ENCODE measurements at places on chromosomes 4 and X.

DNA sequence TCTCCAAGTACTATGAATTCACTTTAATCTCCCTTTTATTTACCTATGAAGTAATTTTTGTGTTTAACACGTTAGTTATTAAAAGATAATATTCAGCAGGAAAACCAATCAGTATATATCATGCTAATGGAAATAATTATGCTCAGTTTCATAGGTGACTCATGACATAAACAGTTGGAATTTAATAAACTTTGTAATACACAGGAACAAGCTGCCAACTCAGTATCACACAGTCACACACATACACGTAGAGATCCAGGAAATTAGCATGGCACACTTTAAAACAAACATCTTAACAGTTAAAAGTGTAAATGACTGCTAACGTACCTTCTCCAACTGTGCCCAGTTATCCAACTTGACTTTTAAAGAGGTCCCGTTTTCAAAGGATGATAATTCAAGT, 2.3 kb downstream of the SPATA4 start:
- DNase-seq, result no peak

- no peak for DNase-seq
Measured at GRCh38 chr4:139732991-139733570, 67.5 kb downstream of the MGST2 start.

DNA sequence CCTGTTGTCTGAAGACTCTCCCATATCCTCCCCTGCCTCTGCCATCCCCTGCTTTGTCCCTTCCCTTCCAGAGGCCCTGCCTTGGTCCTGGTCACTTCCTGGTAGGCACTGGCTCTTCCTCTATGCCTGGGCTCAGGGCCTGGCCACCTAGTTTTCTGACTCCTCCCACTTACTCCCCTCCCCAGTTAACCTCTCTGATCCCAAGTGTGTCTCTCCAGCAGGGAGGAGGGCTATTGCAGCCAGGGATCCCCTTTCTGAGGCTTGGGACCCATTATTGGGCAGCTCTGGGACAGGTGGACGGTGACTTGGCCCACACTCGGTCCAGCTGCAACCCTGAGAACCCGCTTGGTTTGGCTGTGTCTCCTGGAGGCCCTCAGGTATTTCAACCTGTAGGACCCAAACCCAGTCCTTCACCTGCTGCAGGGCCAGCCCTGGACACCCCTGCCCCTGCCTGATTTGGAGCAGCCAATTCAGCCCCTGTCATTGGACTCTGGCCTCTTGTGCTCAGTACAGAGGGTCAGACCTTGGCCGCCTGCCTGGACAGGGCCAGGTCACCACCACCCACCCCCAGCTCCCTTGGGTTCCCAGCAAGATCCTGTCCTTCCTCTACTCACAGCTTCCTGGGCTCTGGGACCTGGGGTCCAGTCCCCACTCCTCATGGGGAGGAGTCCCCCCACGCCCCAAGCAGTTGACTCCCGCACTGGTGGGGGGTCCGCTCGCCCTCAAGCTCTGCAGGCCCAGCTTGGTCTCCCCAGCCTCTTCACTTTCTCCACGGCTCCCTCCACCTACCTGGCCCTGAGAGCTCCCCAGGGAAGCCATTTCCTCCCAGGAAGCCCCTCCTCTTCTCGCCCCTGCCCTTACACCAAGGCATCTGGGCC, 1.1 kb upstream of the SH3BP2 start:
- DNase-seq, result no peak

- DNase-seq, result no peak
Measured at GRCh38 chrX:107272431-107272921, 66.1 kb downstream of the DNAAF6 start.

- DNase-seq, result no peak
Measured at GRCh38 chrX:151153667-151154066, 22.7 kb upstream of the GPR50 start.

- DNase-seq, result no peak
Measured at GRCh38 chrX:17635231-17635630, 102.1 kb upstream of the SCML1 start.

GRCh38 chr4:2159931-2160330, 82.0 kb downstream of the HAUS3 start:
- no peak for DNase-seq

GRCh38 chr4:75907966-75908365, 5.7 kb upstream of the PPEF2 start:
- no peak for DNase-seq

DNA sequence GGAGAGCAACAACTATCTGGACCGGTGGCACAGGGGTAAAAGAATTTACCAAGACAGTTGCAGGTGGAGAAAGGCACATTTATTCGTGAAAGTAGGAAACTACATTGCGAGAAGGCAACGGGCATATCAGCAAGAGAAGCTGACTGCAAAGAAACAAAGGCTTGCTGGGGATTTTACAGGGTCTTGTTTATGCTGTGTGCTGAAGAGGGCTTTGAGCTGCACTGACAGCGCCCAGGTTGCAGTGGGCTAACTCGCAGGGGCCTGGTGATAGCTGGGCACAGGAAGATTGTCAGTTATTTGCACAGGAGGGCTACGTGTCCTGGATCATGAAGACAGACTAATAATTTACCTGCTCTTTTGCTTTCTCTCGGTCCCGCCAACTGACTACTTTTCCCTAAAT, 10.7 kb downstream of the TLR3 start:
- no peak for DNase-seq

DNA sequence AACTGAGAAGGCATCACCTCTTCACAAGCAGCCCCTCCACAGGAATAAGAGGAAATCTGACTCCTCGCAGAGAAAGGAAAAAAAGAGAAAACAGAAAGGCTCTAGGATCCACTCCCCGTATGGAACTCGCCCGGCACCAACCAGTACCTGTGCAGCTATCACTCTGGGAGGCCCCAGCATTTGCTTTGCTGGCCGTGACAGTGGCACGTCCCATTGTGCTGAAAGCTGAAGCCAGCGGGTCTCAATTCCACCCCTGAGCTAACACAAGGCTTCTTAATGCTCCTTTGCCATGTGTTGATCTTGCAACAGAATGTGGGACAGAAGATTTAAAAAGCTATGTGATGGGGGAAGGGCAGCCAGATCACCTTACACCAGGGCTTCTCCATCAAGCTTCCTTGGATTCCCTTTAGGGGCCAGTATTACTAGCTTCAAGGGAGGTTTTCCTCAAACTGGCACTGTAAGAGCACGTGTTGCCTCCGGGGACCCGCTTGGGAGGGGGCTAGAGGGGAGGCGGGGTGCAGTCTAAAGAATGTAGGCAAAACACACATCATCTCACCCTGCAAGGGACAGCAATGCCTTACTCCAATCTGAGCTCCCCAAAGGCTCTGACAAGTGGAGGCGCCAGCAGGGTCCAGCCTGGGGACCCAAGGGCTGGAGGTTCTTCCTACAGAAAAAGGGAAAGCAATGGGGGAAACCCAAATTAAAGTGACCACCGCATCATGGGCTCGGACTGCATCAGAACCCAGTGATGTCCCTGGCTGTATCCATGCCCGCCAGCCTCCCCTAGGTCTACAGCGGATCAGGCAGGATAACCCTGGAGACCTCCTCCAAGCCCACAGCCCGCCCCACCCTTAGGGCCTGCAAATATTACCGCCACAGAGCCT, 1.2 kb downstream of the USP46 start:
- no peak for DNase-seq

- no peak for DNase-seq
Measured at GRCh38 chr4:140238351-140239056, 84.5 kb upstream of the MAML3 start.

- no peak for DNase-seq
Measured at GRCh38 chr4:23881052-23881501, 8.8 kb downstream of the PPARGC1A start.

- DNase-seq, result no peak
Measured at GRCh38 chrX:8037593-8038348, 110.6 kb upstream of the PNPLA4 start.

- DNase-seq, result no peak
Measured at GRCh38 chrX:152821145-152821765, 9.3 kb downstream of the CETN2 start.

- no peak for DNase-seq
Measured at GRCh38 chr4:95534032-95534431, 14.7 kb downstream of the UNC5C start.

- no peak for DNase-seq
Measured at GRCh38 chr4:7756071-7756470, 183.6 kb downstream of the AFAP1 start.

DNA sequence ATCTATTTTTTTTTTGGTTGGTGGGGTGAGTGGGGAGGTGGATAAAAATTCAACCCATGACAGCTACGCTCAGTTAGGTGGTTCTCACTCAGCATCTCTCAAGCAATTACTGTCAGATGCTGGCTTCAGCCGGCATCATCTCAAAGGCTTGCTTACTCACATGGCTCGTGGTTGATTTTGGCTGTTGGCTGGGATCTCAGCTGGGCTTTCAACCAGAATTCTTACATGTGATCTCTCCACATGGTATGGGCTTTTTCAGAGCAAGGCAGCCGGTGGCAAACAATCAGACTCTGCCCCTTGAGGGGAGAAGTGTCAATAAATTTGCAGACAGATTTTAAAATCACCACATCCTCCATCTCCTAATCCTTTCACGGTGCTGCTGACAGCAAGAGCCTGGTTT, 47.2 kb downstream of the SLC34A2 start:
- DNase-seq, result no peak

DNA sequence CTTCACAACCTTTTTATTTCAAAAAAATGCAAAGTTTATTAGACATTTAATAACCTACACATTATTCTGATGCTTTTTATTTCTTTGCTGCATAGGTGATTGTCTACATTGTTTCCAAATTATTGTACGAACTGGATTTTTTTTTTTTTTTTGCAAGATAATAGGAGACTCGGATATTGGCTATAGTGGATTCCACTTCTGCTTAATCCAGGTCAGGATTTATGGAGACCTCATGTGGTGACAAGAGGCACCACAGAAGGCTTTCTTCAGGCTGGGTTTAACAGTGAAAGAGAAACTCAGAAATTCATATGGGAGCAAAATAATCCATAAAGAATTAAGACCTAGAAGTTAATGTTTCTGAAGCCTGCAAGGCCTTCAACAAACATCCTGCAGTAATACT, 2.4 kb upstream of the SLIT2 start:
- DNase-seq, result no peak

GRCh38 chrX:42996861-42997260, 218.9 kb upstream of the PPP1R2C start:
- DNase-seq, result no peak

- no peak for DNase-seq
Measured at GRCh38 chr4:6324999-6325787, 55.5 kb downstream of the WFS1 start.

DNA sequence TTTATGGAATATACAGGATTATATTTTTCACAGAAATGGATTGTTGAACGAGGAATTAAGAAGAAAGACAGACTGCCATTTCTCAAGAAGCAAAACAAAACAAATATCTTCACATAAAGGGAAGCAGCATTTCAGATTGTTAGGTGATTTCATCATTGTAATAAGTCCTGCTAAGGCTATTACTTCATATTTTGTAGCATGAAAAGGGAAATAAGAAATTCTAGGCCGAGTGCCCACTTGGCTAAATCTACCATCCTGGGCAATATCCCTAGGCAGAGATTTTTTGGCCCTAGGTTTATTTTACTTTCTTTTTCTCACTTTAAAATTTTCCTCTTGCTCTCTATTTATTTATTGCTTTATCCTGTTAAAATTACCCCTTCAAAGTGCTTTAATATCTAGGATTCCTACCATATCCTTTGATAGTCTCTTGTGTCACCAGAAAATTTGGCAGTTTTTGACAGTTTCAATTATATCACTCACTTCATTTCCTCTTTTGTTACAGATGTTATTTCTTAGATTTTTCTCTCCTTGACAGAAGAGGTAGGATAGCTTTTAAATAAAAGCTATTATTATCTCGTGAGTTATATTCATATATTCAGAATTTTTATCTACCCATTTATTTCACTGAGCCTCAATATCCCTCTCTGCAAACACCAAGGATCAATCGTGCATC, 142.3 kb downstream of the PDGFC start:
- no peak for DNase-seq

GRCh38 chrX:102765809-102766208, 45.3 kb downstream of the GPRASP3 start:
- DNase-seq, result no peak

DNA sequence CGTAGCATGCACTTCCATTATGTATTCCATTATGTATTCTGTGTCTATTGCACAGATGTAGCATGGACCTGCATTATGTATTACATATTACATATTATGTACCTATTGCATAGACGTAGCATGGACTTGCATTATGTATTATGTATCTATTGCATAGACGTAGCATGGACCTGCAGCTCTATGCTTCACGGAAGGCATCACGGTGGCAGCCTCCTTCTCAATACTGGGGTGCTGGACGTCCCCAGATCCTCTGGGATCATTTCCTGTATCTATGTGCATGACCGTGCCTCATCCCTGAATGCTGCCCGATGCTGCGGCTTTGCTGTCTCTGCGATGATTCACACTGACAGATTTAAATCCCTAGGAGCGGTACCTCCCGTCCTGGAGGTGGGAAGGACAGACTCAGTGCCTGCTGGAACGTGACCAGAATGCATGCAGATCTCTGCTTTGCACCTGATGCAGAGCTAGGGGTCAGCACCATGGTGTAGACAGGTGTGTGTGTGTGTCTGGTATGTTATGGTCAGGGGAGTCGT, 317.5 kb downstream of the DHRSX start:
- DNase-seq, result no peak

- no peak for DNase-seq
Measured at GRCh38 chrX:121010218-121010617, 24.7 kb upstream of the CT47A1 start.

GRCh38 chr4:52370576-52370975, 288.5 kb downstream of the USP46 start:
- no peak for DNase-seq

GRCh38 chrX:56793521-56794320, 64.7 kb downstream of the NBDY start:
- DNase-seq, result no peak

DNA sequence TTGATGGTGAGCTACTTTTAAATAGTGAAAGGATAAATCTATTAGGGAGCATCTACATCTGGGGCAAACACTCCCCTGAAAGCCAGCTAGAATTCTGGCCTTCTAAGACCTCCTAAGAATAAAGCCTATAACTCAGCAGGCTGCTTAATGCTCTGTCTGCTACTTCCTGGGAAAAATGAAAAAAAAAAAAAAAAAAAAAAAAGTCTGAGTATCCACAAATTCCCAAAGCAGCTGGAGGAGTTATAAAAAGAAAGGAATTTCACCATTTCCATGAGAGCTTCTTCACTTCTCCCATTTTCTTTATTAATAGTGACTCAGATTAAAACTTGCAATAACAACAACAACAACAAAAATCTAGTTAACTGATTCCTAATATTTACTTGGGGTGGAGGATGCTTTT, 511.2 kb downstream of the INPP4B start:
- no peak for DNase-seq

DNA sequence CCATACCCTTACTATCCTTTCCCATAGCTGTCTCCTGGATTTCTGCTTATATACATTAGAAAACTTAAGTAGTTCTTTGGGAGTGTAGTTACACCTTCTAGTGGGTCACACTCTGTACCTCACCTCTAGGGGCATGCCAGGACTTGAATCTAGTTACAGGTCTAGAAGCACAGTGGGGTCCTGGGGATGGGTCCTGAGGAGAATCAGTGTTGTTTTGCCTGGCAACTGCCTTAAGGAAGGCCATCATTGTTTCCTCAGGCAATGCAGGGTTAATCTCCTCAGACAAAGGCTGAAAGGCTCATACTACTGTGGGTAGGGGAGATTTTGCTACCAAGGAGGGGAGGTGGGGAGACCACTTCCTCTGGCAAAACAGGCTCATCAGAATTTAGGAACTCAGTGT, 750.3 kb downstream of the FAT4 start:
- DNase-seq, result no peak
